Kidney glomerular epithelial cell (primary cell): ENCODE measurements at places on chromosomes 13 and 19.

DNA sequence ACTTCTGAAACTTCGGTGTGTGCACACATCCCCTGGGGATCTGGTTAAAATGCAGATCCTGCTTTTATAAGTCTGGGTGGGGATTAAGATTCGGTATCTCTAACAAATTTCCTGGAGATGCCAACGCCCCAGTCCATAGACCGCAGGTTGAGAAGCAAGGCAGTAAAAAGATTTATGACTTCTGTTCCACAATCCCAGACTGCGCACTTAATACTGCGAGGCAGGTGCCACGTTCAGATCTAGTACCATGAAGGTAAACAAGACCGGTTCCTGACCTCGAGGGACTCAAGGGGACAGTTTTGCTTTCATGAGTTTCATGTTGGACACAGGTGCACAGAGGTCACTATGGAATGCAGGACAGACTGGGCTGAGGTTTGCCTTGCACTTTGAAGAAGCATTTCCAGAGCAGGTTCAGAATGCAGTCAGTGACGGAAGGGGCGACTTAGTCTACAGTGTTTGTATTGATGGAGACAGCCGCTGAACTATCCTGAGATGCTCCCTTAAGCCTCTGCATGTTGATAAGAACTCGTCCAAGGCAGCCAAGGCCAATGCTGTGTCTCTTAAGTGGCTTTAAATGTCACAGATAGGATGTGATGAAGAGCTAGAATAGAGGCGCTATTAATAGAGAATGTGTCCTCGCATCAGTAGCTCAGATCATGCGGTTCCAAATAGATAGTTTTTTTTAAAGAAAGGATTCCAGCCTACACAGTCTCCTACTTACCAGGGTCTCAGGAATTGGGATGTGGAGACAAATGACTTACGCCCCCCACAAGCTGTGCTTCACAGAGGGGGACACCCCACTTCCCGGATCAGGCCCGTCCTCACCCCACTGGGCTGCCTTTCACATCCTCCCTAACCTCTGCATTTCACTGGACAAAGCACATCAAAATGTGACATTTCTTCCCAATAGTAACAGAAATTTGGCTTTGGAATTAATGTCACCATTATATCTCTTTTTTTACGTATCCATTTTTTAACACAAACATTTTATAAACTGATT is 97.1 kb upstream of the IRS2 start:
- DNase-seq = no peak

- no peak for DNase-seq
These were observed 40.6 kb downstream of the UQCRFS1 start for GRCh38 chr19:29172302-29172701.

GRCh38 chr19:4456843-4457653 is 546 bp downstream of the UBXN6 start:
- no peak for DNase-seq

- DNase-seq = no peak
These were observed 1.9 kb downstream of the KCTD12 start for GRCh38 chr13:76884186-76884906.
